Activated CD4-positive, alpha-beta T cell treated with anti-CD3 and anti-CD28 coated beads, Interleukin-2, amount 50 U/mL, for 4 hours (primary cell): ENCODE measurements at places on chromosomes 7 and 10.

DNA sequence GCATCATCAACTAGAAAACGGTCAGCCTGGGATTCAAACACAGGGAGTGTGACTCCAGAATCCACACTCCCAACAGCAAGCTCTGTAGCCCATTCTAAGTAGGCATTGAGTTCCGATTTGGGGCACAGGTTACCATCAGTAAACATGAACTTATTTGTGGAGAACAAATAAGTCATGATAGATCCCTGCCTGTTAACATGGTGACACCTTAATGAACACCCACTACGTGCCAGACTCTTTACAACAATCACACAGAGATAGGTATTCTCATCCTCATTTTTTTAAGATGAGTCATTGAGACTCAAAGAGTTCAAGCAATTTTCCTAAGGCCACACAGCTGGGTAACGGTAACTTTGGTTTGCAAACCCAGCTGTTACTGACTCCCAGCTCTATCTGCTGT, 91.5 kb downstream of the LYZL2 start:
- DNase-seq = no peak

DNA sequence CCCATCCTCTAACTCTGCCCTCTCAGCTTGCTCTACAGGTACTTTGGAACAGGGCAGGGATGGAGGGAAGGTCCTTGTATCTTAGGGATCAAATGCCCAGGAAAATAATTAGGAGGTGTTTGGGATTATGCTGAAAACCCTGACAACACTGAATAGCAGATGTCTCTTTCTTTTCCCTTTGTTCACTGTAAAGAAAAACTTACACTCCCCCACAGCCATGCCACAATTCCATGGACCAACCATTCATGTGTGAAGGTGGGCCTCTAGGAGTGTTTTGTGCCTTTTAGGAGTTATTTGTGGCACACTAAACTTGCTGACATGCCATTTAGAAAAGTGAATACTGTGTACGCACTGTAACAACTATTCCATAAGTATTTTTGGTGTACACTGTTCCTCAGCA, 108.1 kb downstream of the SNX10 start:
- DNase-seq = no peak

DNA sequence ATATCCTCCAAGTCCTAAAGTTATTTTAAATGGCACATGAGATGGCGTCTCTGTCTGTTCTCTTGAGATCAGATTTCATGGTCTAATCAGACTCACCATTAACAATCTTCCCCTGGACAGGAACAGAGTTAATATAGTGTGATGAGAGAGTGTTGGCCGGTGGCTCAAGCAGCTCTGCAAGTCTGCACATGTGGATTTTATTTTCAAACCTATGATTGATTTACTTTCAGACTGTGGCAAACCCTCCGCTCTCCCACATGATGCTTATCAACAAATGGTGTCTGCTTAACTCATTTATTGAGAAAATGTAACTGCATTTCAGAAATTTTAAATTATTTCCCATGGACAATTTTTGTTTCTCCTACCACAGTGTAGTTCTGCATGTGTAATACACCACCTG, 46.5 kb upstream of the HGF start:
- DNase-seq = no peak

DNA sequence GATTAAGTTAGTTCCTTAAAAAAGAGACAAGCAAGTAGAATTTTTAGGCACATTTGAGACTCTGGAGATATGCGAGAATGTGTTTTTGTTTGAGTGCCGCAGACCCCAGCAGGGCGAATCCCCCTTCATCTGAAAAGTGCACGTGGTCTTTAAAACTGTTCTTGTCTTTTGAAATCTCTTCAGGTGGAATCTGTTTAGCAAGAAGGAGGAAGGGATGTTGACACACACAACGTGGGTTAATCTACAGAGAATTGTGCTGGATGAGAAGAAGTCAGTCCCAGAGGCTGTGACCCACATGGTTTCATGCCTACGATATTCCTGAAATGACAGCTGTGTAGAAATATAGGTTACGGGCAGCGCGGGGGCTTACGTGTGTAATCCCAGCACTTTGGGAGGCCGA, 27.1 kb upstream of the ZFAND2A start:
- no peak for DNase-seq

GRCh38 chr7:17769918-17770317, 170.4 kb downstream of the SNX13 start:
- DNase-seq = peak; percentile 41

DNA sequence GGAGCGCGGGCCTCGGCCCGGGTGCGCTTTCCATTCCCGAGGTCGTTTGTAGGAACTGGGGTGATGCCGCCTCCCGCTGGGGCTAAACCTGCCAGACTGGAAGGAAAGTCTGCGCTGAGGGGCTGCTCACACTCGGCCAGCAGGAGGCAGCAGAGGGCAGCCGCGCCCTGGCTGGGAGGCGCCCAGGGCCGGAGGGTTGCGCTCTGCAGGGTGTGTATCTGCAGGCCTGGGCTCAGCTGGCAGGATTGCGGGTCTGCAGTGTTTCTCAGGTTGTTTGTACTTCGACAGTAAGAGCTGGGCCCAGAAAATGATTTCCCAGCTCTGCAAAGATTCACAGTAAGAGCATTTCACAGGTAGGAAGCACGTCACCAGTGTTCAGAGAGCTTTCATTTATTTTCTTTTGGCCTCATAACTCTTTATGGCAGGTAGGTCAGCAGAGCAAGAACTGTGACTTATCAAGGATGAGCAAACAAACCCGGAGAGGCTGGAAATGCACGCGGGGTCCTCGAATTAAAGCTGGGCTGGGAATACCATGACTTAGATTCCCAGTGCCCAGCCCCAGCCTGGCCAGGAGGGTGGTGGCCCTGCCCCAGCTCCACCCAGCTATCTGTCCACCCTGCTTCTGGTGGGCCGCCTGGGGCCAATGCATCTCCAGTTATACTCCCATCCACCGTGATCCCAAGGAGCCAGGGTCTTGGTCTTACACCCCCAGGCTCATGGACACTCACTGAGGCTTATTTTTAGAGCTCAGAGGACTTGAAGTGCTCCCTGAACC, 15.2 kb upstream of the PPP2R2D start:
- DNase-seq = peak; percentile 80

- DNase-seq = no peak
Measured at GRCh38 chr10:82228701-82229100, 353.7 kb downstream of the NRG3 start.

GRCh38 chr10:14623931-14624330, 150.8 kb downstream of the FAM107B start:
- no peak for DNase-seq

DNA sequence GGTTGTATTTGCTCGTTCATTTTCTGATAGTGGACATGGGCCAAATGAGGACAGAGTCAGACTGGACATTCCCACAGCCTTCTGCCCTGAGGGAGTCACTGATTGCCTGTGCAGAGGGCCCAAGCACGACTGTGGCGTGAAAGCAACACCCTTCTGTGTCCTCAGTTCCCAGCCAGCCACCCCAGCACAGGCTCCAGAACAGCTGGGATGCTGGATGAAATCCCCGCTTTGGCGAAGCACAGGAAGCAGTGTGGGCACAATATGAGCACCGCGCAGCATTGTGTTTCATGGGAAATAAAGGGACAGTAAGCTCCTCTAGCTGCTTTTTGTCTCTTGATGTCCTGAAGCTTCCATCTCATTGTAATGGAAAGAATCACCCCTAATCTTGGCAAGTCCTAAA, 20.5 kb downstream of the TRIL start:
- DNase-seq = no peak

DNA sequence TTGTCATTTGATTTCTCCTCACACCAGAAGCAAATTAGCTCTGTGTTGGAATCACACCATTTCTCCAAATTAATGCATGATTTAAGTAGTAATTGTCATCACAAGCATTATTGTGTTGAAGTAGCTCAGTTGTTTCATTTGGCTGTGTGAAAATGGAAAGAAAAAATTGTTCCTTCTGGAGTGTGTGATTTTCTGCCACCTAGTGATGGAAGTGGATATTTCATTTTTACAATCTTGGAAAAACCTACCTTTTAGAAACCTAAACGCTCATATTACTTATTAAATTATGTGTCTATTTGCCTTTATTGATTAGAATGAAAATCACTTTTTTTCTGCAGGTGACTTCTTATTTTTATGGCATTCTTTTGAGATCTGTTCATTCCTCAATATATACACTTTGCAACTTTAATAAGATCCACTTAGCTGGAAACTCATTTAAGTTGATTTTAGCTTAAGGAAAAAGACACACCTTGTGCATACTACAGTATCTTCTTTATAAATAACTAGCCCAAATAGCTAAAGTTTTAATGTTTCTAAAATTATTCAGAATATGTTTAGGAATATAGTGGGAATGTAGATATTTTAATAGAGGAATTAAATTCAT, 50.0 kb downstream of the SRI start:
- DNase-seq = no peak

DNA sequence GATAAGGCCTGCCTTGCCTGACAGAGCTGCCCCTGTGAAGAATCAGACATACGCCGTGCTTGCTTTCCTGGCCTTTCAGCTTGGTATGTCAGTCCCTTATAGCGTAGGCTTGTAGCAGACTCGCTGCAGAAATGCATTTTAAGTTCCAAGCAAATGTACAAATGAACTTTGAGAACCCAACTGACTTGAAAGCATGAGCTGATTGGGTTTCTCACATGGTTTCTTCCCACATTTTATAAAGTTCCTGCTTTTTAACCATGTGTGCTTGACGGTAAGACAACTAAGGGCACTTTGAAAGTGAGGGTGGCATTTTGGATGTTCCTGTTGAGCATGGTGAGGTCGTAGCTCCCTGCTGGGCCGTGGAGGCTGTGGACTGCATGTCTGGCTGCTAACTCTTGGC, 62.6 kb downstream of the CCNY start:
- no peak for DNase-seq

DNA sequence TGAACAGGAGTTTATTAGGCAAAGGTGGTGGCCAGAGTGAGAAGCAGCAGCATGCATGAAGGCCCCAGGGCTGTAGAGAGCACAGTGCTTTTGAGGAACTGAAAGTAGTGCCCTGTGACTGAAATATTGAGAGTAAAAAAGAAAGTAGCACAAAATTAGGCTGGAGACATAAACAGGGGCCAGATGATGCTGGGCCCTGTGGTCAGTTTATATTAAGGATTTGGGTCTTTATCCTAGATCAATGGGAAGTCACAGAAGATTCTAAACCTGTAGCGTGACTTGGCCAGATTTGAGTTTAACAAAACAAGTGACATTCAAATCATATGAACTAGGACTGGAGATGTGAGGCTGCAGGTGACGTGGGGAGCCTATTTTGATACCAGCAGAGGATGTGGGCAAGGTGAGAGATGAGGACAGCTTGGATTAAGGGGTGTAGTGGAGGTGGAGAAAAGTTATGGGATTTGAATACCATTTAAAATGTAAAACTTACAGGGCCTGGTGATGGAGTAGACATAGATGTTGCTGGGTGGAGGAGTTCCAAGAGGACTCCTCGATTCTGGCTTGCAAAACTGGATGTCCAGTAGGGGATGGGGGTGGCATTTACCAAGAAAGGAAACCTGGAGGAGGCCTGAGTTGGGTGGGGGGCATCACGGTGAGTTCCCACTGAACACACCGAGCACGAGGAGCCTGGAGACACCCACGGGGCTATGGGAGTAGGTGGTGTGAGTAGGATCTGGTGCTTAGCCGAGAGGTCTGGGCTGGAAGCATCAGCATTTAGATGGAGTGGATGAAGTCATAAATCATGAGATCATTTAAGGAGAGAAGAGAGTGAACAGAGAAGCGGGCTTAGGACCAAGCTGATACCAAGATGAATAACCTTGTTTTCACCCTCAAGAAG, 52.8 kb downstream of the HHEX start:
- no peak for DNase-seq

DNA sequence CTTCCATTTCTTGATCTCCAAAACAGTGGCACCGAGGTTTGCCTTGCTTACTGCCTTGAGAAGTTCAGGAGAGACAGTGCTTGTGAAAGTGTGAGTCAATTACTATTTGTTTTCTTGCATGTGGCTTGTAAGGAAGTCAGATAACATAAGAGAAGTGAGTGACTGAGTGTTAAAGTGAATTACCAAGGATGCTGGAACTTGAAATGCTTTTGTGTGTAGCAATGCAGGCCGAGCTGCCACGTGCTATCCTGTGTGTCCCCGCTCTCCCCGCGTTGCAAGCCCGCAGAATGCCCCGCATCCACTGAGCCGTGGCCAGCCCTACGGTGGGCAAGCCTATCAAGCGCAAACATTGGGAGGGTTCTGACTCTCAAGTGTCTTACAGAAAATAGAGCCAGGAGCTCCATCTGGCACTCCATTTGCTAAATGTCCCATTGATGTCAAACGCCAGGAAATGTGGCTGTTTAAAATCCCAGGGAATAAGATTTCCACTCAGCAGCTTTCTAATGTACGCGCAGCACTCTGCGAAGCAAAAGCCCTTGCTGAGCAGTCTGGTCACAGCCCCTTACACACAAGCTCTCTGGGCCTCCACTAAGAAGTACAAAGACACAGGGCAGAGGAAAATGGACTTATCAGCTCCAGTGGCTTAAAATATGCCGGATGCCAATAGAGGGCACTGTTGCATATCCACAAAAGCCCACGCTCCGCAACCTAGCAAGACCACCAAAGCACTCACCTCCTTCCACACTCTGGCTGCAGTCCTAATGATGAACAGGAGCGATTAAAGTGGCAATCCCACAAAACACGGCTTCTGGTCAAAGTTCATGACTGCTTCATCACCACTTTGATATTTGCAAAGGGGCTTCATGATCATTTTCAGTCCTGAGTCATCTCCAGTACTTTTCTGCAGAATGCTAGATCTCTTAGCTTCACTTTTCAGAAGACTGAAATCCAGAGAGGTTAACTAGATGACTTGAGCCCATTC, 158.0 kb upstream of the ITGB1 start:
- no peak for DNase-seq

GRCh38 chr10:115772606-115773005, 500.4 kb downstream of the GFRA1 start:
- DNase-seq = no peak

GRCh38 chr7:132030883-132031282, 474.5 kb upstream of the PODXL start:
- DNase-seq = no peak

DNA sequence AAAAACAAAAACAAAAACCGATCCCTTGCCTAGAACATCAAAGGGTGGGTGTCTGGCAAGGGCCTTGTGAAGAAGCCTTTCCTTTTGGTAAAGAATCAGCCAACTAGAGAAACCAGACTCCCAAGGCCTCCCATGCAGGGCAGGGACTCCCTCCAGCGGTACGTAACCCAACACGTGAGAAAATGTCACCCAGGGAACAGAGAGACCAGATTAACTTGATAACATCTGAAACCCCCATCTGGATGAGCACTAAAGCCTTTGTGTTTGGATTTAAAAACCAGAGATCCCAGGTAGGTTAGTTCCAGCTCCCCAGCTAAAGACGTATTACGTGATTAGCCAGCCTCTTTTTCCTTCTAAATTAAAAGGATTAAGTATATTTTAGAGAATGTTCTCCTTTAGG, 3.0 kb upstream of the HABP2 start:
- DNase-seq = no peak
